ENCODE measurements at places on chromosomes 16 and 17.

DNA sequence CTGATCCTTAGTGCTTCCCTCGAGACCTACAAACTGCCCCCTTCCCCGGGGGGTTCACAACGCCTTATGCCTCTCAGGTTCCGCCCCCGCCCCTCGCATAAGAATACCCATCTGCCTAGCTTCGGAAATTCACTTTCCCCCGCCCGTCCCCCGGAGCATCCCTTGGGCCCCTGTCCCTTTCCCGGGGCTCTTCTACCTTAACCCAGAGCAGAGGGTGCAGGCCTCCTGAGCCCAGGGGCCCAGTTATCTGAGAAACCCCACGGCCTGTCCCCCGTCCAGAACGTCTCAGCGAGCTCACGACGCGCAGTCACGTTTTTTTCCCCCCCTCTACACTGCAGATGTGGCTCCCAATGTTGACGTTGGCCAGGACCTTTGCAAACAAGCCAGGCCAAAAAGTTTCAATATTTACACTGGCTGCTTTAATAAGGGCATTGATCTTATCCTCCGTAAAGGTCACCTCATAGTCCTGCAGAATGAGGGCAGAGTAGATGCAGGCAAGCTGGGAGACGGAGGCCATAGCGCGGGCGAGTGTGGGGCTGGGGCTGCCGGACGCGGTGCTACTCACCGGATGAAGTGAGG is 1.4 kb upstream of the NBR1 start:
- DNase-seq, result no peak

DNA sequence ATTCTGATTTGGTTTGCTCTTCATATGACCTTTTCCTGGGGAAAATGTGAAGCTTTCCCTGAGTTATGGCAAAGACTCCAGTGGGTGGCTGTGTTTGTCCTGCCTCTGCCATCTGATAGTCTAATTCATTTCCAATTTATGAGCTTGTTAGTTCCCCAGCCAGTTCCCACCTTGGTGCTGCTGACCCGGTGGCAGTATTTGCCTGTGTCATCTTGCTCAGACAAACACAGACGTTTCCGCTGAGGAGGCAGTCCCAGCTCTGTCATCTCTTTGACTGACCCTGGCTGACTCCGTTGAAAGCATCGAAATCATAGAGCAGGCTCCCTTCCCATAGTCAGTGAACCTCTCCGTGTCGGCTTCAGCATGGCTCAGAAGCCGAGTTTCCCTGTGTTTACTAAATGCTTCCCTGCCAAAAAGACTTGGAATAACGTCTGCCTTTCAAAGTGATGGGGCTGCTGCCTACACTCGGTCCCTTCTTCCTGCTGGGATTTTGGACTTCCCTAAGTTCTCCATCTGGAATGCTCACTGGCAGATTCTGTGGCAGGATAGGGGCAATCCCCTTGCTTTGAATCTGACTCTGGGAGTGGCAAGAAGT is 538.3 kb downstream of the NPIPA7 start:
- DNase-seq, result no peak

- no peak for DNase-seq
Observed at GRCh38 chr17:17719966-17720543, 38.8 kb downstream of the RAI1 start.

- no peak for DNase-seq
Observed at GRCh38 chr17:51995797-51996403, 162.6 kb downstream of the CA10 start.

DNA sequence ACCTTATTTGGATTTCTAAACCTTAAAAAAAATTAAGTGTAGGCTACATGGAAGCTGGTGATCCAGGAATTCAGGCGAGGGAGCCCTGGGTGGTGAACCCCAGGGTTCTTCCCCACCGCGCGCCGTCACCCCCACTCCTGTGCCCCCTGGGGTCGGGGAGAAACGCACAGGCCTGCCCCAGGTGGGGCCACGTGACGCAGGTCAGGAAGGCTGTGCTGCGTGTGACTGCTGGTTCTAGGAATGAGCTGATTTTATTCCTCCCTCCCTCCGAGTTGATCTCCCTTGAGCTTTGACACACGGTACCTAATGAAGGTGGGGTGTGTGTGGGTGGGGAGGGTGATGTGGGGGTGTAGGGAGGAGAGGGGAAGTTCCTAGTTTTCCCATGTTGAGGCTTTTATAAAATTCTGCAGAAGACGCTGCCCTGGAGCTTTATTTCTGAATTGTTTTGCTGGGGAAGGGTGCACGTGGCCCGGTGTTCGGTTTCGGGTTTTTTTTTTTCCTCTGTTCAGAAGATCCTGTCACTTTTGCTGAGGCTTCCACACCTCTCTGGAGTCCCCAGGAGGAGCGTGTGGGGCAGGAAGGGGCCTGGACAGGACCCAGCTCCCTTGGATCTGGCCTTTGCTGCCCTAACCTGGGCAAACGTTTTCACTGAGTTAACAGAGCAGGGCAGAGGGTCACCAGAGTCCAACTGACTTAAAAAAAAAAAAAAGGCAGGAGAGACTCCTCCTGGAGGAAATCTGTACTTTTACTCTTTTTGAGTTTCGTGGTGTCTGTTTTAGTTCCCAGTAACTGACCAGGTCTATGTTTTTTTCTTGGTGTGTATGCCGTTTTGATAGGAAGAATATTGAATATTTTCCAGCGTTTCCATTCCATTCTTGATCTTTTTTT is 55.8 kb upstream of the GSE1 start:
- DNase-seq, result no peak

DNA sequence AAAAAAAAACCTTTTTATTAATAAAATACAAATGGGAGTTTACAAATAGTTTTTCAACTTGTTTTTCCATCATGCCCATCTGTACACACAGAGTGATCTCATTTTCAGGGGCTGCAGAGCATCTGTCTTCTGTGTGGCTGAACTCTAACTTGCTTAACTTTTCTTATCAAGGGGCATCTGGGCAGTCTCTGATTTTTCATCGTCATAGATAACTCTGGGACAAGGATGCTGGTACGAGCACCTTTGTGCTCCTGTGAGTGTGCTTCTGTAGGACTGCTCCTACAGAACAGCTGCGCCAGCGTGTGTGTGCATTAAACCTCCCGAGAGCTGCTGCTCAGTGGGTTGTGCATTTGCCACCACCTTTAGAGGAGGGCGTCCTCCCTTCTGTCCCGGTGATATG is 34.6 kb upstream of the TAC4 start:
- DNase-seq, result no peak

DNA sequence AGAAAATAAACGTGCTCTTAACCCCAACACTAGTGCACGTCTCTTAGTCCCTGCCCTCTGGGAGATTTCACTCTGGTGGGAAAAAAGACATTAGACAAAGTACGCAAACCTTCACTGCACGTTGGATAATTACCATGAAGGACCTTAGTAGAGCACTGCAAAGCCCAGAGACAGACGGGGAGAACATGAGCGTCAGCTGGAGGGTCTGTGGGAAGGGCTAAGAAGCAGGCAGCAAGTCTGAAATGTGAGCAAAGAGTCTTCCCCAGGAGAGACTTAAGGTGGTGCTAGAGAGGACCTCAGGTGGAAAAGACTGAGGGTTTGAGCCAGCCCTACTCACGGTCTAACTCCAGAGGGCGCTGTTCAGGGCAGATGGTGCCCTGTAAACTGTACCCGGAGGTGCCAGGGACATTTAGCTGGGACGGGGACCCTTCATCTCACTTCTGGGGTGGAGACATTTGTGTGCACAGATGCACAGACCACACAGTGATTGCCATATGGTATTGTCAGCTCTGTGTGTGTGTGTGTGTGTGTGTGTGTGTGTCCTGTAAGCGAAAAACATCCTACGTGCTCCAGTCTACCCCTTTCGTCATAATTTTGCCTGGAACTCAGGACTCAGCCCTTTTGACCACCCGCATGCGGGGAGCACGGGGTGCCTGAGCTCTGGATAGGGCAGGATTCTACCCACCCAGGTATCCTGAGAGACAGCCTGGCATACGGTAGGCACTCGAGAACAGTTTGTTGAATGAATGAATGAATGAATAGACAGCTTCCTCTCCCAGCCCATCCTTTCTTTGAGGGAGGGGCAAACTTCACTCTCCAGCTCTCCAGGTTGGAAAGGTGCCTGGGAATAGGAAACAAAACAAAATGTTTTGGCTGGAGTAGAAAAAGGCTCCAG is 10.1 kb upstream of the STAC2 start:
- DNase-seq, result peak; percentile 71

DNA sequence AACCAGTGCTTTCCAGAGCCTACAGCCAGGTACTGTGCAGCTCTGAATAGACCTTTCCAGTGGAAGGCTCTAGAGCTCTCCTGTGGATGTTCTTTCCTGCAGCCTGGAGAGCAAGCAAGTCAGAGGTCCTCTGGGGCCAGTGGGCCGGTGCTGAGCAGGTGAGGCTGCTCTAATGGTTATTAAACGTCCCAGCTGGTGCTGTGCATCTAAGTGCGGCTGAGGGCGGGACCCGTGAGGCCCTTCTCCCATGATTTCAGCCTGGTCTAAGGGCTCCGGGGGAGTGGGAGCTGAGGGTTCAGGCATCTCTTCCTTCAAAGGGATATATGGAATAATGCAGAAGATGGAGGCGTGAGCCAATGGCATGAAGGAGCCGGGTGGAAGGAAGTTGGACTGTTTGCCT is 83.7 kb upstream of the SDK2 start:
- no peak for DNase-seq

DNA sequence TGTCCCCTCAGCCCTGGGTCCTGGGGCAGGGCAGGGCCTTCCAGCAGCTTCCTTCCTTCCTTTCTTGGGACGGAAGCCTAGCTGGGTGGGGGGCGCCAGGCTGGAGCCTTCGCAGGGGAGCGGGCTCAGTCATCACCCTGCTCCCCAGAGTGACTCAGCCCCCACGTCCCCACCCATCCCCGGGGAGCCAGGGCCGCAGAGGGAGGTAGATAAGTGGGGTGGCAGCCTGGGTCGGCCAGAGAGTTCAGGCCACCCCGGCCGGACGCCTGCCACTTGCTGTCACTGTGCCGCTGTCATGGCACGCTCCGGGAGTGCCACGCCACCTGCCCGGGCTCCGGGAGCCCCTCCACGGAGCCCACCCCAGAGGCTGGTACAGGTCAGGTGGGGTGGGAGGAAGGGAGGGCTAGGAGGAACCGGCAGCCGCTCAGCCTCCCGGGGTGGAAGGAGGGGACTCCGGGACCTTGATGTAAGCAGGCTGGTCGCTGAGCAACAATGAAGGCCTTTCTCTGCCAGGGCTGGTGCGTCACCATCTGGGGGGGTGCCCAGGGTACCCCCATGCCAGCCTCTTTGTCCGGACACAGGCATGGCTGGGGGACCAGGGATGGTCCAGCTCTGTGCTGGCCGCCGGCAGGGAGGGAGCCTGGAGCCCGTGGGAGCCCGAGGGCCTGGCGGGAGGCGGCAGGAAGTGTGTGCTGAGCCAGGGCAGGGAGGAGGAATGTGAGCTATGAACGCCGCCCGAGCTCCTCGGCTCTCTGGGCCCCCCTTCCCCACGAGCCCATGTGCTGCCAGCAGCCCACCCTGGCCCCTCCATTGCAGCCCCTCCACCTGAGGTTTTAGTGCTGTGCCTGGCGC is 6.6 kb downstream of the NHERF2 start:
- no peak for DNase-seq

GRCh38 chr17:48388955-48389743 is 40.9 kb downstream of the SKAP1 start:
- no peak for DNase-seq

GRCh38 chr17:31486351-31487062 is 95.0 kb downstream of the RAB11FIP4 start:
- no peak for DNase-seq

- DNase-seq, result no peak
Observed at GRCh38 chr17:18920911-18921441, 31.0 kb upstream of the SLC5A10 start.

- no peak for DNase-seq
Observed at GRCh38 chr16:85716680-85717038, 27.9 kb upstream of the GINS2 start.

- DNase-seq, result no peak
Observed at GRCh38 chr16:200388-200787, 20.1 kb downstream of the HBQ1 start.

- DNase-seq, result no peak
Observed at GRCh38 chr17:6075845-6076244, 5.7 kb downstream of the WSCD1 start.

DNA sequence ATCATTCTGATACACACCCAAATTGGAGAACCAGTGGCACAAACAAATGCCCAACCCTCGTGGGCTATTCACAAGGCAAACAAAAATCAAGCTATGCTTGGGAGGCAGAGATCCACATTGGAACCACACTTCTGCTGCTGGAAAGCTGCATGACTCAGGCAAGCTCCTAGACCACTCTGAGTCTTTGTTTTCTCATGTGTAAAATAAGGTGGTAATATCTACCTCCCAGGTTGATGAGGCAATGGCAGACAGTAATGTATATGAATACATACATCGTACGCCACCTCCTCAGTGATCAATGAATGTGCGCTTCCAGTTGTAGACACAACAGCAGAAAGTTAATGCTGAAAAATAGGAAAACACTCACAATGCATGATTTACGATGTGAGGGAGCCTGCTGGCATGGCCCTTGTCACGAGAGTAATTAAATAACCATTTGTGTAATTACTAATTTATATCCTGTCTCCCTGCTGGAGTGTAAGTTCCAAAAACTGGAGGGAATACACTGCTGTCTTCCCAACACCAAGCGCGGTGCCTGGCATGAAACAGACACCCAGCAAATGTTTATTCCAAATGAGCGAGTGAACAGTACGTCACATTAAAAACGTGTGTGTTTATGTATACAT is 69.9 kb upstream of the HSBP1 start:
- DNase-seq, result no peak

GRCh38 chr16:89242795-89243200 is 25.3 kb downstream of the ZNF778 start:
- DNase-seq, result no peak

GRCh38 chr16:67372664-67373063 is 20.6 kb downstream of the TPPP3 start:
- DNase-seq, result no peak

- DNase-seq, result no peak
Observed at GRCh38 chr17:46782250-46782953, 36.1 kb downstream of the WNT3 start.

DNA sequence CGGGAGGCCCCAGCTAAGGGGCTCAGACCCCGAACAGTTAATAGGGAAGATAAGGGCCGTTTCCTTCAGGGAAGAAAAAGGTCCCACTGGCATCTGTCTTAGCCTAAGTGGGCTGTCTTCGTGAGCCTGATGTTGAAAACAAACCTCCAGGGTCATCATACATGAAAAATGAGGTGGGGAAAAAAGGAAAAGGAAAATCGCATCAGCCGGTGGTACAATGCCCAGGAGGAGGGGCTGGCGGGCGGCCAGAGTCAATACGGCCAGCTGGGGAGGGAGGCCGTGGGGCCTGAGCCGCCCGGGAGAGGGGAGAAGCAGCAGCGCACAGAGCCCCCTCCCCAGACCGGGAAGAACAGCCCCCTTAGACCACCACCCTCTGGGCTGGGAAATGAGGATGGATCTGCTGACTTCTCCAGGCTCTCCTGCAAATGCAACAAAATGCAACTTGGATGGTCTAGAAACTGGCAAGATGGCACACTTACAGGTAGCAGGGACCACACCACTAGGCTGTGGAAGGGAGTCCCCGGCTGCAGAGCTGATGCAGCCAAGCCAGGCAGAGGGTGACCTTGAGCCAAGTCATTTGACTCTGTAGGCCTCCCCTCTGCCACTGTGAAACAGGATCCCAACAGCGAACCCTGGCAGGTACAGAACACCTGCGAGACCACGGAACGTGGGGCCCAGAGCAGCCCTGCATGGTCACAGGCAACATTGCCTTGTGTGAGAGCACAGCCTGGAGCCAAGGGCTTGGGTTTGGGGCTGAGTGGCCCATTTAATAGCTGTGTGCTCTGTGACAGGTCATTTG is 448.5 kb downstream of the SOX9 start:
- DNase-seq, result no peak

Data from GM12891 (cell line).